ENCODE measurements at places on chromosomes 6 and 20. TPM values are rescaled to one million over a fixed set of nuclear protein-coding genes. Genes with fewer than 3 reads are reported as not detected.

The DYNLT2 gene
- 0.59 TPM for total RNA-seq

The RIPOR3 gene
- total RNA-seq = 3.3 TPM

The B3GALT4 gene
- 9.8 TPM for total RNA-seq

The DNMT3B gene
- total RNA-seq = 0.44 TPM

The RFX6 gene
- not detected for total RNA-seq

The HUS1B gene
- total RNA-seq = not detected

The CD40 gene
- total RNA-seq = 13.7 TPM

The BIRC7 gene
- total RNA-seq = not detected

The STMND1 gene
- not detected for total RNA-seq

The SCRT2 gene
- total RNA-seq = not detected

The SMIM29 gene
- total RNA-seq = 22.7 TPM

The SAMD5 gene
- total RNA-seq = 2.1 TPM

The GPR63 gene
- total RNA-seq = 0.21 TPM
